ENCODE measurements at places on chromosomes 11 and 22.

DNA sequence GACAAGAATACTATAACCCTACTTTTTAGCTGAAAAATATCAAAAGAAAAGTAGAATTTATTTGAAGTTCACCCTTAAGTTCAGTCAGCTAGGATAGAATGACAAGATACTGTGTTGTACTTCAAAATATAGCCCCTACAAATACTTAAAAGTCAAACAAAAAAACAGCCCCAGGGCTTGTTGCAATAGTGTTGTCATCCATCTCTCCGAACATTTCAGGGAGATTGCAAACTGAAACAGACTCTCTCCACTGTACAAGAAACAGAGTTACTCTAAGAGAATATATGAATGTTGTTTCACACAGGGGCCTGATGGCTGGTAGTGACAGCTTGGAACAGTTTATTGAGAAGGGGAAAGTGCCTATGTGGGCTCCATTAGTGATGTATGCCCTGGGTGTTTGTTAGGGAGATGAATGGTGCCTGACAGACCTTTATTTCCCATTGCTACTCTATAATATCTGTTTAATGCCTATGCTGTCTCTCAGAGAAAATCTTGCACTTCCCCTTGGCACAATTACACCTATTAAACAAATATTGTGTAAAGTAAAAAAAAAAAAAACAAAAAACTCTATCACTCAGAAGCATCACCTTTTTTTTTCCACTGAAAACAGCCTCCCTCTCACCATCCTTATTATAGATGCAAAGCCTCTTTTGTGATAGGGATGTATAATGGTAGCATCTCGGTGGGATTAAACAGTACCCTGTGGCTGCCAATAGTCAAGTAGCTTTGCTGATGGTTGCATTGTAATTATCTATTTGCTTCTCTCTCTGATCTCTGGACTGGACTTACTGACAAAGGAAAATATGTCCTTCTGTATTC lies 506.3 kb upstream of the LUZP2 start:
- no peak for DNase-seq

DNA sequence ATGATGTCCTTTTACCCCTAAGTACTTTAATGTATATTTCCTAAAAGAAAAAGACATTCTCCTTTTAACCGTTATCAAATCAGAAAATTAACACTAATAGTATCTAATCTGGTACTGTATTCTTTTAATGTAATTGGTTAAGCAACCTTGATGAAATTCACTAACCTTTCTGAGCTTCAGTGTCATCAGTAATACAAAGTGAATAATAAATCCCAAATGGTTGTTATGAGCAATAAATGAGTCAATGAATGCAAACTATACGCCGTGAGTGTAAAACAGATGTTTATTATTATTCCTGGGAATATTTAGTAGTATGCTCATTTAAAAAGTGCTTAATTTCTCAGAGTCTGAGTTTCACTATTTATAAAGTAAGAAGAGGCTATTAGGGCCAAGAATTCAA lies 21.5 kb downstream of the UEVLD start:
- DNase-seq, result no peak

DNA sequence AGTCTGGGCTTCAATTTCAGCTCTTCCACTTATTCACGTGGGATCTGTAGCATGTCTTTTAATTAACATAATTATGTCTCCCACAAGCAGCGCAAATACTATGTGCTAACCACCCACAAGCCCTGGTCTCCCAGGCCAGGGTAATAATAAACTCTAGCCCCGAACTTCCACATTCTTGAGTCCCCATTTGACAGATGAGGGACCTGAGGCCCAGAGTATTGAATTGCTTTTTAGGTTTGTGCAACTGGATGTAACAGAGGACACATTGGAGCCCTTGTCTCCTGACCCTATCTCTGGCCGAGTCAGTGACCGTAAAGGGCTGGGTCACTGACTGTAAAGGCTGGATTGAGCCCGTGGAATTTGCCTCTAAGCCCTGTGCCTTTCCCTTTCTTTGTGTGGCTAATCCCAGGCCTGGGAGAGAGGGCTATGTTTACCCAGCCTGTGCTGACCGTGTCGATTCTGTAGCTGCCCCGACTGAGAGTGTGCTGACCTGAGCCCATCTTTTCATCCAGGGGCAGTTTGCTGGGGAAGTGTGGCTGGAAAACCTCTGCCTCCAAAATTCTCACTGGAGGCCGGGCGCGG lies 3.9 kb downstream of the CRYBB2 start:
- no peak for DNase-seq

DNA sequence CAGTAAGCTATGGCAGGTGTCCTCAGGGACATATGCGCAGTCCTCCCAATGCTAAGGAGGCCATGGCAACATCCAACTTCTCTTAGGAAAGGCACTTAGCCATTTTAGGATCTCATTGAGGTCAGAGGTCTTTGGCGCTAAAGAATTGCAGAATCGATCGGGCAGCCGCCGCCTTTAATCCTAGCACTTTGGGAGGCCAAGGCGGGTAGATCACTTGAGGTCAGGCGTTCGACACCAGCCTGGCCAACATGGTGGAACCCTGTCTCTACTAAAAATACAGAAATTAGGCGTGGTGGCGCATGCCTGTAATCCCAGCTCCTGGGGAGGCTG lies 1.2 kb upstream of the CHID1 start:
- no peak for DNase-seq

GRCh38 chr22:46846832-46847355 lies 84.4 kb downstream of the TBC1D22A start:
- no peak for DNase-seq

- DNase-seq, result no peak
These were observed 3.4 kb upstream of the MUC5B start for GRCh38 chr11:1219446-1219833.

GRCh38 chr11:27864091-27864491 lies 163.8 kb upstream of the BDNF start:
- DNase-seq, result no peak

GRCh38 chr22:27576413-27576812 lies 225.1 kb downstream of the MN1 start:
- no peak for DNase-seq

DNA sequence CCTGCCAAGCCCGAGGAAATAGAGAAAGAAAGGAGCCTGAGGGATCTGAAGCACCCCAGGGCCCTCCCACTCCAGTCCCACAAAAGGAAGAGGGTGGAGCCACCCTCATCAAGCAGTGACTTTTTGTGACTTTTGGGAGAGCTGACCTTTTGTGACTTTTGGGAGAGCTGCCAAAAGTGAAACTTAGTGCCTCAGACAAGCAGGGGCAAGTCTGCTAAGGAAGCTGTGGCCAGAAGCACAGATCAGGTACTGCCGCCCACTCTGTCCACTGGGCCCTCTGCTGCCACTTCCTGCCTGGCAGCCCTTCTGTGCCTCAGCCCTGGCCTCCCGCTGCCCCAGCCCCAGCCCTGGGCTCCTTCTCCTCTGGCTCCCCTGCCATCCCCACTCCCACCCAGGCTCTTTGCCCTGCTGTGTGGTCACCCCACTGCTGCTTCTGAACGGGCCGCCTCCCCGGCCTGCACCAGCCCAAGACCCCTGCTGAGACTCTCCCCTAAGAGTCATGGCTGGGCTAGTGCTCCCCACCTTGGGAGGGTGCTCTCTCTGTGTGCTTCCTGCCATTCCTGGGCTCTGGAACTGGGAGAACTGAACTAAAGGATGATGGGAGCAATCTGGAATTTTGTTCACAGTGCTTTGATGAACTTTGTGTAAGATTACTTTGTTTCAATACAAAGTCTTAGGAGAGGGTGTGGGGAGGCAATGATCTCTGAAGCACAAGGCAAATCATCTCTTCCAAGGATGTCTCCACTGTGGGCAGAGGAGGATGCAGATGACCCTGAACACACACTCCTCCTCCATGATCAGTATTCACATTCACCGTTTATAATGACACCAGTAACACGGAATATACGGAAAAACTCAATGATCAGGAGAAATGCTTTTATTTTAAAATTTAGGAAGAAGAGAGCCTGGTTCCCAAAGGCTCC lies at the start of gene APOBEC3H:
TSS of gene APOBEC3H (plus strand) at position 147 of the 923 bp plus-strand sequence. CDS start 3,035 bp downstream, outside the sequence.
- no peak for DNase-seq

DNA sequence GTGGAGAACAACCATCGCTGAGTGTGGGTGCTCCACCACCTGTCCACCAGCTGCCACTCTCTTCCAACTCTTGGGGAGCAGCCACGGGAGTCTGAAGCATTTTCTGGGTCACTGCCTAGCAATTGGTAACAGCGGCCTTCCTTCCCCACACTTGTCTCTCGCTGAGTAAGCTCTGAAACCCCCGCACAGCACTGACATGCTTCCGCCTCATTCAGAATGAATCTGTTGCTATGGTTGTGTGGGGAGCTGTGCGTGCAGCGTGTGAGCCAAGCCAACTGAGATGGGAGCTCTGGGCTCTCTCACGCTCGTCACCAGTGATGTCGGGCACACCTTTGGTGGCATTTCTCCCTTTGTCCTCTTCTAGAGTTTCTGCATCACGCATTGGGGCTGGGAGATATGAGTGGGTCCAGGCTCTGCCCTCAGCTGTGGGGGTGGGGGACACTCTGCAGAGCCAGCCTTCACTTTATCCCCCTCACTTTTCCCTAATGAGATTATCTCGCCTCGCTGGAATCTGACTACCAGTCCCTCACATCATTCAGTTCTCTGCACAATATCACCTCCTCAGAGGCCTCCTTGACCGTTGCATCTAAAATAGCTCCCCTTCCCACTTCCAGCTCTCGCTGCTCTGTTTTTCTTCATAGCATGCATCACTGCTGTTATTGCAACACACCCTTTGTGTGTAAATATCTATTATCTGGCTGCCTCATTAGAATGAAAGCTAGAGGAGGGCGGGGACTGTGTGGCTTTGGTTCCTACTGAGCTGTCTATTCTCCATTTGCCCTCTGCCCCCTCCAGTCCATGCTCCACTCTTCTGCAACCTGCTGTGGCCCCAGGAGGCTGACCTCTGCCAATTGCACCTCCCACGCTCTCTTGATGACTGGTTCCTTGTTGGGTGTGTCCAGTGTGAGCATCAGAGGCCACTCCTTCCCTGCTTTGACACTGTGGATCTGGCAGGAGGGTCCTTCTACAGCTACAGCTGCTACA lies 569.9 kb upstream of the CADM1 start:
- peak; percentile 68 for DNase-seq

DNA sequence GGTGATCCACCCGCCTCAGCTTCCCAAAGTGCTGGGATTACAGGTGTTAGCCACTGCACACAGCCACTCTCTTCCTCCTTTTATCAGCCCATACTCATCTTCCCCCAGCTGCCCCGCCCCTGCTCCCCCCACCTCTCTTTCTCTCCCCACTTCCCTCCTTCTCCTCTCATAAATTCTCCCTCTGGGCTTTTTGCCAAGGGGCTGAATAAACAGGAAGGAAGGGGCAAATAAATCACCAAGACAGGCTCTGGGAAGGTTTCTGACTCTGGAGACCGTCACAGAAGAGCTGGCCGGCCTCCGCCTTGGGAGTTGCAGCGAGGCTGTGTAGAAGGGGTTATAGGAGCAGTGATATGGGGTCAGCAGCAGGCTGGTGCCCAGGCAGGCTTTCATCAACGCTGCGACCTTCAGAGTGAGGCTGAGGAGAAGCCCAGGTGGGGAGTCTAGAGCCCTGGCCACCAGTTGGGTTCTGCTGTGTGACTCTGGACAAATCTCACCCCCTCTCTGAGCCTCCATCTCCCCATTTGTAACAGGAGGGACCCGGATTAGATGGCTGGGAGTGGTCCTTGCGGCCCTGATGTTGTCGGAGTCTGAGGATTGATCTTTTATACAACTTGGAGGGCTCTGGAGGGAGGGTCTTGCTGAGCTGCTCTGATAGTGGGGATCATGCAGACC lies 62.6 kb upstream of the RASD2 start:
- DNase-seq, result peak; percentile 57

GRCh38 chr22:48450188-48450825 lies 1377.4 kb downstream of the BRD1 start:
- DNase-seq, result no peak

DNA sequence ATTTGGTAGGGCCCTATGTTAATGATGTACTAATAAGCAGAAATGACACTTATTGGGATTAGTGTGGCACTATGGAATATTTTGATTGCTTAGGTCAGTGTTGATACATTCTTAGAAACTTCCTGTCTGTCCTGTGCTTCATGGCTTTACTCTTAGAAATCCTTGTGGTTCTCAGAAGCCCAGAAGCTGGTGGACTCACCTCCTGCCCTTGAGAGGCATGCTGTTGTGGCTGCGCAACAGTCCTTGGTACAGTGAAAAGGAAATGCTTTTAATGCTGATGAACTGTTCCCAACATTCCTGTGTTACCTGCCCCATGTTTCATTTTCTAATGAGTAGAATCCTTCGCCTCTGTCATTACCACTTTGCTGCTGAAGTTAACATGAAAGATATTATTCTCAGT lies 52.4 kb upstream of the MYO18B start:
- no peak for DNase-seq

DNA sequence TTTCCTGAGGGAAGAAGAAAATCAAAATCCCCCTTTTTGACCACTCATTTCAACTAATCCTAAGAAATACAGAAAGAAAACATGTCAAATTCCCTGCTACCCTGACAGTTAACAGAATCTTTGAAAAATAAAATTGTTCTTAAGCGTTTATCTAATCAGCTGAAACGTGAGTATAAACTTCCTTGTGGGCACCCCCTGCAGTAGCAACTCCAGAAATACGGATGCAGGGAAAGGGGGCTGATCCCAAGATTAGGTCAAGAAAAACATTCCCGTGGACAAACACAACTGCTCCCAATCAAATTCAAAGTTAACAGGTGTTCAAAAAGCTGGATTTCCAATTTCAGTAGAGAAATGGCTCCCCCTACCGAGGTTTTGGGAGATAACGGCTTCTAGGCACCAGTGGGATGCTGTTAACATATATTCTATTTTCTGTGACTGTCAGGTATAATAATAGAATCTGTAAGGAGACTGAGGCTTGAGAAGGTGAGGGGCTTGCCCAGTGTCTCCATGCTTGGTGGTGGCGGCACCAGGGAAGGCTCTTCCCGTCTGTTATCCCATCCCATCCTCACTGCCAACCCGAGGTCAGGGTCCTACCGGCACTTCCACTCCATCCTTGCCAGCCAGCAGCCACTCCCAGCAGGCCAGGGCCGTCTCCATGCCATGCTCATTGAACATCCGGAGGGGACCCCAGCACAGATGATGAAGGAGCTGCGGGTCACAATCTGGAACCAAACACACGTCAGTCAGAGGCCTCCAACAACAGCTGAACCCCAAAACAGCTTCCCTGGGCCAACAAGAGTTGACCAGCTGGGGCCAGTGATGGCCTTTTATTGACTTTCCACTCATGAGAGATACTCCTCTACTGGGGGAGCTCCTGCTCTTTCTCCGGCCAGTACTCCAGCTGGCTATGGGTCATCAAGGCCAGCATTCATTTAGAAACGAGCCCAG lies 32.0 kb upstream of the SERPIND1 start:
- DNase-seq, result no peak

- no peak for DNase-seq
These were observed 135.8 kb upstream of the TIMP3 start for GRCh38 chr22:32665676-32666075.

GRCh38 chr11:132519241-132519815 lies 1013.0 kb downstream of the OPCML start:
- DNase-seq, result no peak

Measured in SK-N-DZ (cell line).